ENCODE measurements at places on chromosomes 3 and 15.

DNA sequence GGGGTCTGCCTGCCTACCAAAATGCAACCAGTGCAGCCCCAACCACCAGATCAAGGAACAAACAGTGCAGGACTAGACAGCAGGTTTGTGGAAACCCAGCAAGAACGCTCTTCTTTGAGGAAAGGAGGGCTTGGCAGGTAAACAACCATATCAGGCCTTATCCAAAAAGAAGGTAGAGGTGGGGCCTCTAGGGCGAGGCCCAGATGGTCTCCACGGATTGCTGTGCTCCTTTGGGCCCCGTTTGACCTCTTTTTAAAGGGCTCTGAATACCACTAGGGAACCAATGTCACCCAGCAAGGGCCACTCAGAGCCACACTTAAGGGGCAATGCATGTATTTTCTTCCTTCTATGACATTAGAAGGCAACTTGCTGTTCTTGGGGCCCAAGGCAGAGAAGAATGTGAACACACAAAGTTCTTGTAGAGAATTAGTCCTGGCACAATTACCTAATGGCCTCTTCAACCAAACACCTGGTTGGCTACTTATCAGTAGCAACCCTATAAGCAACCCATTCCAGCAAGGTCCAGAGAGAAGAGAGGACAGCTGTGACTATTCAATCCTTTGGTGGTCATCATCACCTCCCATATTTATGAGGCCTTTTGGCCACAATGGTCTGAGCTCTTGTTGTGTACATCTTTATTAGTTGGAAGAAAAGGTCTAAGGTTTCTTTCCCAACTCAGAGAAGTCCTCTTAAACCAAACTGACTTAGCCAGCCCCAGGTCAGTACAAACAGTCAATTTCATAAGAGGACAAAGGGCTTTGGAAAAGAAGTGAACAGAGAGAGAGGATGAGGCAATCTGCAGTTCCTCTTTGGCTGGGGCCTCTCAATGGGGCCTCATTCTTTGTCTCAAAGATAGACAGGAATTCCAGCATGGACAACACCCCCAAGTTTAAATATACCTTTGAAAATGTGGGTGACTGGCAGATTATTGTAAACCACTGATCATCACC lies 36.0 kb downstream of the FOXP1 start:
- no peak for ATAC-seq

- no peak for ATAC-seq
These were observed 28.3 kb downstream of the MASP1 start for GRCh38 chr3:187263270-187263669.

- ATAC-seq = peak; percentile 58
These were observed 235.5 kb downstream of the UBE2E2 start for GRCh38 chr3:23438657-23439056.

DNA sequence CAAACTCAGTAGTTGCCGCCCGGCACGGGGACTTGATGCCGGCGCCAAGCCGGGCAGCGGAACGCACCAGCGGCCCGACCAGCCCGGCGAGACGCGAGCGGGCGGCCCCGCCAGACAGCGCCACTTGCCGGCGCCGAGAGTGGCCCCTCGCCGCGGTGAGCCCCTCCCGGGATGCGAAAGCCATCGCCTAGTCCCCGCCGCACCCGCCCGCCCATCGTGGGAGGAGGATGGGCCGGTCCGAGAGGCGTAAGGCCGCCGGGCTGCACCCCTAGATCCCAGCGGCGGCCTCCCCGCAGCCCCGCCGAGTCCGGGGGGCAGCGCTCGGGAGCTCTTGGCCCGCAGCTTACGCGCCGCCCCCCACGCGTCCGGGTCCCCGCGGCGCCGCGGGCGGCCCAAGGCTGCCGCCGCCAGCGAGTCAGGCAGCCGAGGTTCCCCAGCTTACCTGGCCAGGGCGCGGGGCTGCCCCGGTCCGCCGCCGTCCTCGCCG lies 609 bp downstream of the GOLGA8A start:
- ATAC-seq = peak; percentile 63

DNA sequence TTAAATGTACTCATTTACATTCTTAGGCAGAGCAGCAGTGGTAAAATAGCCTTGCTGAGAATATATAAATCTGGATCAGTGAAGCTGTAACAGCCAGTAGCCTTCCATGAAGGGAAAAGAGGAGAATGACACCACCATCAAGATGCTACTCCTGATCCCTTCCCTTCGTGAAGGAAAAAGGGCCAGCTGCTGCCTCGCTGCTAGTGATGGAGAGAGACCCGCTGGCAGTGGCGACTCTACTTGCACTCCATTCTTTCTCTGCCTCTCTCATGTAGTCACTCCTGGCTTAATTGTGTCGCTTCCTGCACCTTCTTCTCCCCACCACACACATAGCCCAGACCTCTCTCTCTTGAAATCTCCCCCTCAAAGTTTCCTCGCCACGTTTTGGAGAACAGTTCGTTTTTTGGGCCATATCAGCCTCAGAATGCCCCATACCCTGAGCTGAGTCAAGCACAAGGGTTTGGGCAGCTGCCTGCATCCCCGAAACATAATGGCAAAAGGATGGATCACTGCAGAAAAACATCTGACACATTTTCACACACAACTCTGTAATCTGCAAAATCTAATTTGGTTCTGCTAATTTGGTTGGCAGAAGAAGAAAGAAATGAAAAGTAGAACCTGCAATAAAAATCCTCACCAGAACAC lies 460.3 kb upstream of the IL12A start:
- ATAC-seq = no peak

- no peak for ATAC-seq
These were observed 1.1 kb downstream of the NPTN start for GRCh38 chr15:73631915-73632669.

DNA sequence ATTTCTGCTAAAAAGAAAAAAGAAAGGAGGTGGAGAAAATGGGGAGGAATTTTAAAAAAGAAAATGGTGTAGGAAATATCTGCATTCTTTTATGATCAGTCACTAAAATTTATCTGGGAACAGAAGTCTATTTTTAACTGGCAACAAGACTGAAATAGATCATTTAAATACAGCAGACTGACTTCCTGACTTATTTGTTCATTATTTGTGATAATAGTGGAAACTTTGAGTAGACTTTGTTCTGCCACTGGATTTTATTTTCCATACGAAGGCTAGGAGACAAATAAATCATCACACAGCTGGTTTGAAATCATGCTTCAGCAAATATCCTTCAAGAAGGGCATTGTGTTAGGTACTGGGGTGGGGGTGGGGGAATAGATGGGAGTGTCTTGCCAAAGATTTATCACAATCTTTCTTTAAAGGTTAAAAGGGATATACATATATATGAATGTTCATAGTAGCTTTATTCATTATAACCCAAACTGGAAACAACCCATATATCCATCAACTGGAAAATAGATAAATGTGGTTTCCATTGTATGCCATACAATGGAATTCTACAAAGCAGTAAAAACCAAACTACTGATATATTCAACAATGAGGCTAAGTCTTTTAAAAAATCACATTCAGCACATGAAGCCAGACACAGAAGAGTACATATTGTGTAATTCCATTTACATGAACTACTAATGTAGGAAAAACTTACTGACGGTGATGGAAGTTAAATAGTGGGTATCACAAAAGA lies 4.7 kb upstream of the CLASP2 start:
- ATAC-seq = no peak

DNA sequence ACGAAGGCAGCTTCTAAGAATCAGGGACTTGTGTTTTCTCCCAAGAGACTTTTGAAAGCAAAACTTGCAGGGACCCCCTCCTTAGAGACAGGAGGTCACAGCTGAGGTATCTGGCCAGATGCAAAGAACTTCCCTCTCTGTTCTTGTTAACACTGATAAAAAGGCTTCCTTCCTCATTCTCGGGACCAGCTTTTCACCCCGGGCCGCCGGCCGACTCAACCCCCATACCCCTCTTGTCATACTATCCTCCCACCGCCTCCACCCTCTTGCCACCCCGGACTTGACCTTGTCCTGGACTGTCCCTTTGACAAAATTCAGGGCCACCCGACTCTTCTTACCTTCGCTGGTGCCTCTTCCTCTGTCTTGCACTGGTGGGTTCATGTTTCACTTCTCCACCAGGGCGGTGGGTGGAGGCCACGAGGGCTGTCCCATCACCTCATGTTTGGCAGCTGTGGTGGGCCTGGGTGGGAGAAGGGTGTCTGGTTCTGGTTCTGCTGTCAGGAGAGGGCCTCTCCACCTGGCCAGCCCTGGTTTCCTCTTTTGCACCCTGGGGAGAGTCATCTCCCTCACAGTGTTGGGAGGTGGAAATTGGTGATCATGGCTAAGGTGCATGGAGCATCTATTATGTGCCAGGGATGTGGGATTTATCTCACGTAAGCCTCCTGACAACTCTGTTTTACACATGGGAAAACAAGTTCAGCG lies 32.5 kb downstream of the BHLHE40 start:
- peak; percentile 52 for ATAC-seq

GRCh38 chr3:153830552-153830951 lies 290.6 kb upstream of the ARHGEF26 start:
- ATAC-seq = no peak

DNA sequence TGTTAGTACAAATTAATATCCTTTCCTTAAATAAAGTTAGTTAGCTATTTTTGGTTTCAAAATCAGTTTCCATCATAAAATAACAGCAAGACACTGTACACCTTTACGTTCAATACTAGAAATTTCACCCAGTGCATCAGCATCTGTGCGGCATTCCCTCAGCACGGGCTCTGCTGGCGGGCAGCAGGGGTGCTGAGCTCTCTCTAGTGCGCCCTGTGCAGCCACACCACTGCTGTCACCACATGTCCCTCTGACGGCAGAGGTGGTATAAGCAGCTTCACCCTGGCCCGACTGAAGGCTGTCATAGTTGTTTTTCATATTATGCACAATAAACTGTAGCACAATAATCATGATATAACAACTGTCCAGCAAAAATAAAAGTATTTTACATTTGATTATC lies 35.4 kb downstream of the FAN1 start:
- no peak for ATAC-seq

DNA sequence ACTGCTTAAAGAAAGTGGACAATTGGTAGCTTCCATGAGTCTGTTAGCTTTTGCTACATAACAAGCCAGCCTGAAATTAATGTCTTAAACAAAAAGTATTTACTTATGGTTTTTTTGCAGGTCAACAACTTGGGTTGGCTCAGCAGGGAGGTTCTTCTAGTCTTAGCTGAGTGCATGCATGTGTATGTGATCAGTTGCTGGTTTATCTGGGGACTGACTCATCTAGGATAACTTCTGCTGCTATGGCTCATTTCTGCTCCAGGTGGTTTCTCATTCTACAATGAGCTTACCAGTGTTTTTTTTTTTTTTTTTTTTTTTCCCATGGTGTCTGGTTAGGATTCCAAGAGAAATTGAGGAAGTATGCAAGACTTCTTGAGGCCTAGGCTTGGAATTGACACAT lies 244.7 kb downstream of the NSUN3 start:
- ATAC-seq = no peak

- ATAC-seq = no peak
These were observed 33.5 kb upstream of the ZNF639 start for GRCh38 chr3:179289295-179289694.

DNA sequence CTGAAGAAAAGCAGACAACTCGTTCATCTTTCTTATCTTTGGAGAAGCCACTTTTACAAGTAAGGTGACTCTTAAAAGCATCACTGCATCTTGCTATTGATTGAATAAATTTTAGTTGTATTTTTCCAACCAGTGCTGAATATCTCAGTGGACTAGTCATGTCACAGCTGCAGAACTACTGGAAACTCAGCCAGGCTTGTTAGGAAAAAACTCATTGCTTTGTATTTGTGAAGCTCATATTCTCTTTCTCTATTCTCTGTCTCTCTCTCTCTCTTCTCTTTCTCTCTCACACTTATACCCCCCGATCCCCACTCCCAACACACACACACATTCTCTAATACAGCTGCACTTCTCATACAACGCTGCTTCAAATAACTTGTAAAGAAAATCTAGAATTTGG lies 104.3 kb downstream of the WDR76 start:
- no peak for ATAC-seq

DNA sequence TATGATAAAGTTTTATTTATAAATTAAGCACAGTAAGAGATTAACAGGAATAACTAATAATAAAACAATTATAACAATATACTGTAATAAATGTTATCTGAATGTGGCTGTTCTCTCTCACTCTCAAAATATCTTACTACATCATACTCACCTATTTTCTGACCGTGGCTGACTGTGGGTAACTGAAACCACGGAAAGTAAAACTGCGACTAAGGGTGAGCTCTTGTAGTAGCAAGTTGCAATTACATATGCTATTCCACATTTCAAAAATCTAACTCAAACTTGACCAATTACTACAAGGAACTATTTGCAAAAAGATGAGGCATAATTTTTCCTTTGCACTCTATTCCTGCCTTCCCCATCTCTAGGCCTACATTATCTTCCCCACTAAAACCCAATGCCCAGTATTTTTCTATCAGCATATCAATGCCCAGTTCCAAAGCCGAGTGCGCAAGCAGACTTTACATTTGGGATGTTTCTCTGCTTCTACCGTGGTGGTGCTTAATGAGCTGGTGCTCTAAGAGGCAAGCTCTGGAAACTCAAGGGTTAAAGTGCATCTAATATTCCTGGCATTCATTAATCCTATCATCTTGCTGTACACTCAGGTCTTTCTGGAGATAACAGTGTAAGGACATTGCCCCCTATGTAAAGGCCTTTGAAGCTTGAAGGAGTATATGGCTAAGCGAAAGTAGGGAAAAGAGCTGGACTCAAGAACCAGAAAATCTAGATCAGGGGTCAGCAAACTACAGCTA lies 6.7 kb downstream of the PCYT1A start:
- ATAC-seq = no peak

DNA sequence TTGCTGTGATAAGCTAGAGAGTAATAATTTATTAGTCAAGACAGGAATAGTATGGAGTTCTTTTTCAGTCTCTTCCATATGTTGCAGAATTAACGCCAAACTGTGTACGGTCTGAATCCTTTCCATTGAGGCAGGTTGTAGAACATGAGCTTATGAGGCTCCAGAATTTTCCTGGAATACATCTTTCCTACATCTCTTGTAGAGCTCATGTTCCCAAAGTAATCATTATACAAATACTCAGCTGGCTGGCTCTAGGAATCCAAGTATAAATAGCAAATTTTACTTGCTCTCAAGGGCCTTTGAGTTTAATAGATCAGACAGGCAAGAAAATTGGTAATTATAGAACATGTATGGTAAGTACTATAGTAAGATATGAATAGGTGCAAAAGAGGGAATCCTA lies 419.4 kb downstream of the RBMS3 start:
- no peak for ATAC-seq

- ATAC-seq = no peak
These were observed 61.9 kb downstream of the HMG20A start for GRCh38 chr15:77482570-77482969.

DNA sequence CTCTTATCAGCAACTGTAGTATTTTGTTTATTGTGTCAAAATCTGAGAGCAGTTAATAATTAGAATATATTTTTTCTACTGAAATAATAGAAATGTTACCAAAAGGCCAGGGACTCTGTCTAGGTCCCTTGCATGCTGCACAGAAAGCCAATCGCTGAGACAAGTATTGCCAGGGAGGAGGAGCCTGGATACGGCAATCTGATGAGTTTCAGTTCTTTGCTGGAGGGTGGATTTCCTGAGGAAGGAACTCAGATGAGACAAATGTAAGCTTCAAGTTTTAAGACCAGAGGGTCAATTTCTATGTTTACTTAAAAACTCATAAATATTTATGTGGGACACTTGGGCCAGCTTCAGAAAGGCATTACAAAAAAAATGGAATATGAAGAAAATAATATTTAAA lies 252.2 kb downstream of the GABRG3 start:
- ATAC-seq = no peak
